ENCODE measurements at places on chromosomes 4 and X.

- DNase-seq: no peak
These were observed 3.8 kb upstream of the NSG1 start for GRCh38 chr4:4383085-4383484.

- no peak for DNase-seq
These were observed 150.6 kb upstream of the MED14 start for GRCh38 chrX:40885989-40886388.

DNA sequence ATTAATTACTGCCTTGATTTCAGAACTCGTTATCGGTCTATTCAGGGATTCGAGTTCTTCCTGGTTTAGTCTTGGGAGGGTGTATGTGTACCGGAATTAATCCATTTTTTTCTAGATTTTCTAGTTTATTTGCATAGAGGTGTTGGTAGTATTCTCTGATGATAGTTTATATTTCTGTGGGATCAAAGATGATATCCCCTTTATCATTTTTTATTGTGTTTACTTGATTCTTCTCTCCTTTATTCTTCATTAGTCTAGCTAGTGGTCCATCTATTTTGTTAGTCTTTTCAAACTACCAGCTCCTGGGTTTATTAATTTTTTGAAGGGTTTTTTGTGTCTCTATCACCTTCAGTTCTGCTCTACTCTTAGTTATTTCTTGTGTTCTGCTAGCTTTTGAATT lies 32.1 kb downstream of the CDX4 start:
- no peak for DNase-seq

DNA sequence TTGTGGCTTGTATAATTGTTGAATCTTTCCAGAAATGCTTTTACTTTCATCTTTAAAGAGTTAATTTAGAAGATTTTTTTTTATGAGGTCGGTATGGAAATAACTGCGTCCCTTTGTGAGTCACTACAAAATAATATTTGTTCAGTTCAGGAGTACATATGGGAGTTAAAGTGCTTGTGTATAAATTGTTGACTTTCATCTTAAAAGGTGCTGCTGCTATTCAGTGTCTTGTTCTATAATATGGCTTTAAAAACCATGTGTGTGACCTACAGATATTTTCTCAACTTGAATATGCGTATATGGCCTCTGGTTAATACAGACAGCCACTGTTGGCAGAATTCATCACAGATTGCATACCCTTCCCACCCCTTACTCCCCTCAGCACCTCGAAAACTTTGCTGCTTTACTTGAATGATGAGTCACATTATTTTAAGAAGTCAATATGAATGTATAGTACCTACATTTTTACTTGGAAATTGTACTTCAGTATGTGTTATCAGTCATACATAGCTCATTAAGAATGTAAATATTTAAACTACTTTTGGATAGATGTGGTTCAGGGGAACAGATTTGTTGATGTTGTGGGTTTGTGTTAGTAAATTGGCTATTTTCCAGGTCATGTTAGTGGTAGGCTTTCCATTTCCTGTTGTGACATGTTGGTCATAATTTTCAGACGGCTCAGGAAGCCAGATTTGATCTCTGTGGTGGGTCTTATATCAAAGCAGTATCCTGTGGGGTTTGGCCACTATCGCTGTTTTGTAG lies 1.5 kb downstream of the CLCN3 start:
- no peak for DNase-seq

GRCh38 chr4:67087897-67088296 lies 457.4 kb downstream of the CENPC start:
- DNase-seq: no peak

DNA sequence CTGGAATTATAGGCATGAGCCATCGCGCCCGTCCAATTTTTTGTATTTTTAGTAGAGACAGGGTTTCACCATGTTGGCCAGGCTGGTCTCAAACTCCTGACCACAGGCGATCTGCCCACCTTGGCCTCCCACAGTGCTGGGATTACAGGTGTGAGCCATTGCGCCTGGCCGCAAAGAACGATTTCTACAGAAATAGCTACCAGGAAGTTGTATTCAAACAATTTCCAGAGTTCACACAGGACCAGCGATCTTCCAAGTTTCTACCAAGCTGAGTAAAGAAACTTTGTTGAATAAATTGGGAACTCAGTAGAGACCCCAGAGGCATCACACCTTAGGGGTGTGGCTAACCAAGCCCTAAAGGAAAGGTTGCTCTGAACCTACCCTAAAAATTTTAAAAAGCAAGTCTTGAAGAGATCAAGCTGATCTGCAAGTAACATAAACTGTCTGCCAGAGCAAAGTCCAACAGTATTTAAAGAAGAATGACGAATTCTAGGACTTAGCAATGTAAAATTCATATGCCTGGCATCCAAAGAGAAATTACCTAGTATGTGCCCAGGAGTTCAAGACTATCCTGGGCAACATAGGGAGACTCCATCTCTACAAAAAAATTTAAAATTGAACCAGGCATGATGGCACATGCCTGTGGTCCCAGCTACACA lies 48.4 kb upstream of the USP9X start:
- DNase-seq: no peak

- no peak for DNase-seq
These were observed 3.3 kb downstream of the HAND2 start for GRCh38 chr4:173526724-173527102.

DNA sequence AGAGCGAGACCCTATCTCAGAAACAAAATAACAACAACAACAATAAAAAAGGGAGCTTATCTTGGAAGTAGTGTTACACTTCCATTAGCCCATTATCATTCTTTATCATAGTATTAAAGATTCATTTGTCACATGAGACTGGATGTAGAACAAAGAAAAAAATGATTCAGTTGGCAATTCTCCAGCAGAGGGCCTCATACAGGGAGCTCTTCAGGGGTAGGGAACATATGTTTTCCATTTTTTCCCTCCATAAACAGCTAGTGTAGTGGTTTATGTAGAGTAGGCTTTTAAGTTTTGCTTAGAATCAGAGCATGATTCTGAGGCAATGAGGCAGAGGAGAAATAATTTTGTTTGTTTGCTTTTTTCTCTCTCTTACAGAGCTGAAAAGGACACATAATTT lies 5.8 kb downstream of the CPE start:
- DNase-seq: no peak

- no peak for DNase-seq
These were observed 528 bp upstream of the SNCA start for GRCh38 chr4:89837385-89837992.

- no peak for DNase-seq
These were observed 47.3 kb upstream of the STK26 start for GRCh38 chrX:131975851-131976250.

DNA sequence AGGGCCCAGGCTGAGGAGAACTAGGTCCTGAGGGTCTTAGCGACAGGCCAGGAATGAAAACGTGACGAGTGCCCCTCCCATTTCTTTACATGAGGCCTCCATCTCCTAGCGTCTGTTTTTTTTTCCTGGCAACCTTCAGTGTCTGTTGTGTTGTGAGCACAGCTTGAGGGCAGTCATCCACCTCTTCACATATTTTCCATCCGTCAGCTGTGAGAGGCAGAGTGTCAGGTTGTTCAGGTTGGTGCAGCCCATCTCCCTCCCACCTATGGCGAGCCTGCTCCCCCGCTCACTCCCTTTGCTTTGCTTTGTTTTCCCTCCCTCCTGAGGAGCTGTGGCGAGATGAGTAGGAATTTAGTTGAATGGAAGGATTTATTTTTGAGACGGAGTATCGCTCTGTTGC lies 51.7 kb upstream of the CHRNA9 start:
- DNase-seq: no peak

GRCh38 chr4:178462710-178463109 lies 1020.5 kb upstream of the AGA start:
- no peak for DNase-seq

GRCh38 chrX:115378471-115378870 lies 89.0 kb downstream of the LUZP4 start:
- DNase-seq: no peak

- DNase-seq: no peak
These were observed 140.2 kb upstream of the PJA1 start for GRCh38 chrX:69305333-69306062.

- DNase-seq: peak; percentile 6
These were observed 1.2 kb downstream of the GABRB1 start for GRCh38 chr4:47032405-47033106.

DNA sequence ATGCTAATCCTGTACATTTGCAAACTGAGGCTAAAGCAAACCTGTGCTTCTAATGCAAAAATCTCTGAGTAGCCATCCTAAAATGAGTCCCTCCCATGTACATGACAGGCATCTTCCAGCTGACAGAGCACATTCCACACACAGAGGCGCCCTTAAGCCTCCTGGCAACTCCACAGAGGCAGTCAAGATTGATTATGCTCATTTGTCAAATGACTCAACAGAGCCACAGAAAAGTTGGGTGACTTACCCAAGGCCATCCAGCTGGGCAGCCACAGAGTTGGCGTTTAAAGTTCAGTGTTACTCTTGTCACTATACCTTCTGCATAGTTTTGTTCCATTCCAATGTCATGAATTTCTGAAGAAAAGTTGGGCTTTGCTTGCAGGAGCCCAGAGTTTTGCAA lies 394.6 kb upstream of the FGF13 start:
- DNase-seq: no peak

GRCh38 chr4:117965622-117966021 lies 68.7 kb upstream of the NDST3 start:
- DNase-seq: no peak

GRCh38 chr4:89719536-89720090 lies 117.3 kb downstream of the SNCA start:
- no peak for DNase-seq

- DNase-seq: no peak
These were observed 40.8 kb downstream of the DCTD start for GRCh38 chr4:182876427-182876826.

DNA sequence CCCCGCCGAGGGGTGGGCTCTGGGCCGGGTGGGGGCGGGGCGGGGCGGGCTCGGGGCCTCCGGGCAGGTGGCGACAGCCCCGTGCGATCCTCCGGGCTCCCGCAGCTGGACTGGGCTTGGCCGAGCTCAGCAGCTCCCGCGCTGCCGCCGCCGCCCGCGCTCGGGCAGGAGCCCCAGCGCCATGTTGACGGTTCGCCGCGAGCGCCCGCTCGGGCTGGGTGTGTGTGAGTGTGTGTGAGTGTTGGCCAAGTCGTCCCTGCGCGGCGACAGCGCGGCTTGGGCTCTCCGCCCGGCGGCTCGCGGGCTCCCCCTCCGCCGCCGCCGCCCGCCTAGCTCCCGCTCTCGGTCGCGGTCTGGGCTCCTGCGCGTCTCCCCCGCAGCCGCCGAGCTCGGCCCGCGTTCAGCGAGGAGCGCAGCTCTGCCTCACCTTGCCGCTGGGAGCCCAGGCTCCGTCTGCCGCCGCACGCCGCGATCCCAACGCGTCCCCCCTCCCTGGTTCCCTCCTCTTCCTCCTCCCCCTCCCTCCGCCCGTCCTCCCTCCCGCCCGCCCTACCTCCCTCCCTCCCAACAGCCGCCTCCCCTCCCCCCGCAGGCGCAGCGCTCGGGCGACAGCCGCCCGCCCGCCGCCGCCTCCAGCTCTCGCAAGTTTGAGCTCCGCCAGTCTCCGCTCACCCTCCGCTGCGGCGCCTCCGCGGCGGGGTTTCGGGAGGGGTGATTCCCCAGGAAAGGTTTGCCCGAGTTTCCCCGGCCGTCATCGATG lies at the start of gene BCOR:
Gene BCOR (minus strand): TSS at position 455 of the 760 bp plus-strand sequence. CDS start 20,029 bp downstream, outside the sequence.
- DNase-seq: peak; percentile 66

DNA sequence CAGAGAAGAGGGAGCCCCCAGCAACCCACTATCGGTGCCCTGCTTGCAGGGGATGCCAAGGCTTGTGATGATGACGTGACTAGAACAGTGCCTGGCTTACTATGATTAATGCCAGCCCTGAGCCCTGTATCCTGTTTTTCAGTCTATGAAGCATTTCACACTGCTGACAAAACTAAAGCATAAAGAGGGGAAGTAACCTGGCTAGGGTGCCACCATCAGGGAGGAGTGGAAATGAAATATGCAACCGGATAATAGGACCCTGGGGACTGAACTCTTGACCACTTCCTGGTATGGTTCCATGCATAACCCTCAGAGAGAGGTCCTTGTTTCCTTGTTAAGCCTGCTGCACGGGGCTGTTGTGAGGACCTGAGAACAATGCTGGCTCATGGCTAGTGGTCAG lies 50.3 kb downstream of the MED28 start:
- no peak for DNase-seq

GRCh38 chrX:114591121-114591520 lies 7.2 kb downstream of the HTR2C start:
- no peak for DNase-seq

GRCh38 chrX:13258052-13258444 lies 61.8 kb downstream of the ATXN3L start:
- no peak for DNase-seq

GRCh38 chr4:144353292-144353691 lies 212.8 kb upstream of the GYPA start:
- no peak for DNase-seq

DNA sequence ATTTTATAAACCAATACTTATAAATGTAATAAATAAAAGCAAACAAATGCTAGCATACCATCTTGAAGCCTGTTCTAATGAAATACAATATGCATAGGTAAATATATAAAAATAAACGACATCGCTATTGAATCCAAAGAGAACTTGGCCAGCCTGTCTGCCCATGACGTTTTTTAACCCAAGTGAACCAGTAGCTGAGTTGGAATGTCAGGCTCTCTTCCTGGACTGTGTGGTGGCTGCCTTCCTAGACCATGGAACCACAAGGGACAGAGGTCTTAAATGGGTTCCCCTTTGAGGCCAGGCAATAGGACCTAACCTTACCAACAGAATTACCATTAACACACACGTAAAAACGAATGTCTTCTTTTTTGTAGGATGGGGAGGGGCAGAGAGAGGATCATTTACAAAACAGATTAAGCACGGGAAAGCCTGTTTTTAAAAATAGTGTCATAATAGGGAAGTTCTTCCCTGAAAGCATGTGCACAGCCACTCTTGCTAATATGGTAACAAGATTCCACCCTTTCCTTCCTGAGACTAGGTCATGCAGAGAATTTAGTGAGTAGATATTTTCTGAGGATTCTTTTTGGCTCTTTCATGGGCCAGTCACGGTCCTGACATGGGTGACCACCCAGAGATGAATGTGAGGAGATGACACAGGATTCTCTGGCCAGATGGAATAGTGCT lies 69.4 kb upstream of the ACSL1 start:
- no peak for DNase-seq

DNA sequence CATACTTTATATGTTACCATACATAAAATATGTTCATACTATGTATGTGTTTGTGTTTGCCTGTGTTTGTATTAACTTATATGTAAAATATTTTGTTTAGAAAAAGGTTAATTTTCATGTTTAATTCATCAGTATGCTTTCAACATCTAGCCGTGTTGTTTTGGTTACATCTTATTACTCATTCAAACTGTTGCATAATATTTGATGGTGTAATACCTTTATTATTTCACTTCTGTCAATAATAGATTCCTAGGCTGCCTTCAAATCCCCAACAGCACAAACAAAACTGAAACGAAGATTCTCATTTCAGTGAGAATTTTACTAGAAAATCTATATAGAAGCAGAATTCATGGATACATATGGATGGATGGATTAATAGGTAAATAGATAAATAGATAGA lies 462.3 kb upstream of the ADGRL3 start:
- DNase-seq: no peak

GRCh38 chrX:13427441-13428052 lies 107.7 kb upstream of the ATXN3L start:
- no peak for DNase-seq
